ENCODE measurements at places on chromosomes 5 and 9.

DNA sequence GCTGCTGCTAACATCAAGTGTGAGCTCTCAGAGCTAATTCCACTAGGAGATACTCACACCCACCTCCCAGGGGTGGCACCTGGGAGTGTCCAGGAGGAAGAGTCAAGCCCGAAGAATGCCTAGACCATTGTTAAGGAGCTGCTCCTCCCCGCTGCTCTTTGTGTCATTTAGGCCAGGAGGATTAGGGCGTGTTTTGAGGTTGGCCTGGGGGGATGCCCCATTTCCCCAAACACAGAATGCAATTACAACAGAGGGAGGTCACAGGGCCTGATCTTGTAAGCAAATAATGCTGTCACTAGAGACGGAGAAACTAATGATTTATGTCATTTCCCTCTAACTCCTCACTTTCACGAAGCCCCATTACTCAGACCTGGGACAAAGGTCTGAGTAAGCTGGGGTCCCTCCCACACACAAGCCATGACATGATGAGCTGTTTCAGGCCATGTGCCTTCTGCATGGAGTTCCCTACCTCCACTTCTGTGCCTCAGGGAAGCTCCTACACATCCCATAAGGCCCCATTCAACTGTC, 312.5 kb downstream of the ACTL7B start:
- no peak for DNase-seq

DNA sequence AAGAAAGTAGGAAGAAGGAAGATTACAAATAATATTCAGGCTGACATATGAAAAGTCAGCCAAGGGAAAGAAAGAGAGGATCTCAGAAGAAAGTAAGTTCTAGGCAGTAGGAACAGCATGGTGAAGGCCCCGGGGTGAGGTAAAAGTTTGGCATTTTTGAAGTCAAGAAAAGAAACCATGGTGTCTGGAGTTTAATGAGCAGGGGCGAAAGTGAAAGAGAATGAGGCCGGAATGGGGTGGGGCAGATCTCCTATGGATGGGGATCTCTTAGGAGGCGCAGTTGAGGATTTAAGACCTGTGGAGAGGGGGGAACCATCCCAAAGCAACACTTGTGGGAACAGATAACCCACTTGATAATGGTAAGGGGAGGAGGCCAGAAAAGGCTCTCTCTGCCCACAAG, 42.3 kb upstream of the SMAD5 start:
- no peak for DNase-seq

DNA sequence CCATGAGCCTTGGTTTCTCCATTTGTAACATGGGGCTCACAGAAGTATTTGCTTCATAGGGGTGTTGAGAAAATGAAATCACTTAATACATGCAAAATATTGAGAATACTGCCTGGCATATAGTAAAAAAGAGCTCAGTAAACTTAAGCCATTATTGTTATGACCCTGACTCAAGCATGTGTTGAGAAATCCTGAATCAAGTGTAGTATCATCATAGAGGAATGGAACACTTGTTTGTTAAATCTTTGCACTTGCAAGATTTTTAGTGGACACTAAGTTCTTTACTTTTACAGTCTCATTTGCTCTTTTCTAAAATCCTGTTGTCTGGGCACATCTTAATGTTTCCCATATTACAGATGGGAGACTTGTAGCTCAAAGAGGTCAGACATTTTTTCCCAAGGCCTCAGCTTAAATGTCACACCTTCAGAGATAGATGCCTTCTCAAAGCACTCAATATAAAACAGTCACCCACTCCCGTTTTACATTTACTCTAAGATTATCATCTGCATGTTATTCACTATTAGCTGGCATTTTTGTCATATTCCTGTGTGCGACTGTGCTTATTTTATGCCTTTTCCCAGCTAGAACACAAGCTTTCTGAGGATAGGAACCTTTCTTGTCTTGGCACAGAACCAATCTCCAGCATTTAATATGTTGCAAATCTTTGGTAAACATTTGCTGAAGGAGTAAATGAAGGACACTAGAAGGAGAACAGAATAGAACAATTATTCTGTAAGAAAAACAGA, 250.0 kb upstream of the TNC start:
- DNase-seq = no peak

DNA sequence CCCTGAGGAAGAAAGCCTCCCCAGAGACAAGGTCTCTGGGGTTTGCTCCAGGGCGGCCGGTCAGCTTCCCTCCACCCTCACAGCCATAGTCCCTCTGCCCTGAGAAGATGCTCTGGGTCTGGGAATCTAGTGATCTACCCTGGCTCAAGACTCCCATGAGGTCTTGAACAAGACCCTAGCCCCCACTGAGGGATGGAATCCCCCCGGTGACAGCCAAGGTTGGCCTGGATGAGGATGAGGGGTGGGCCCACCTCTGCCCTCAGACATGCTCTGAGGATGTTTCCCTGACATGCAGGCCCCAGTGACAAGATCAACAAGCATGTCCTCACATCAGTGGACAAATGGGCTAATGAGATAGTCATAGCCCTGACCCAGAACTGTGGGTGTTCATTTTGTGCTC, 138.6 kb downstream of the C5orf15 start:
- no peak for DNase-seq

GRCh38 chr9:82961504-82962125, 101.3 kb downstream of the RASEF start:
- DNase-seq = peak; percentile 47

GRCh38 chr9:34072410-34072809, 23.7 kb upstream of the UBAP2 start:
- no peak for DNase-seq

GRCh38 chr9:99466781-99467180, 244.7 kb downstream of the SEC61B start:
- DNase-seq = no peak

GRCh38 chr5:31983851-31984250, 190.3 kb downstream of the GOLPH3 start:
- DNase-seq = peak; percentile 62

- DNase-seq = no peak
Observed at GRCh38 chr9:134071149-134071548, 3.3 kb upstream of the BRD3 start.

GRCh38 chr9:116267021-116267420, 113.4 kb downstream of the PAPPA start:
- DNase-seq = no peak

DNA sequence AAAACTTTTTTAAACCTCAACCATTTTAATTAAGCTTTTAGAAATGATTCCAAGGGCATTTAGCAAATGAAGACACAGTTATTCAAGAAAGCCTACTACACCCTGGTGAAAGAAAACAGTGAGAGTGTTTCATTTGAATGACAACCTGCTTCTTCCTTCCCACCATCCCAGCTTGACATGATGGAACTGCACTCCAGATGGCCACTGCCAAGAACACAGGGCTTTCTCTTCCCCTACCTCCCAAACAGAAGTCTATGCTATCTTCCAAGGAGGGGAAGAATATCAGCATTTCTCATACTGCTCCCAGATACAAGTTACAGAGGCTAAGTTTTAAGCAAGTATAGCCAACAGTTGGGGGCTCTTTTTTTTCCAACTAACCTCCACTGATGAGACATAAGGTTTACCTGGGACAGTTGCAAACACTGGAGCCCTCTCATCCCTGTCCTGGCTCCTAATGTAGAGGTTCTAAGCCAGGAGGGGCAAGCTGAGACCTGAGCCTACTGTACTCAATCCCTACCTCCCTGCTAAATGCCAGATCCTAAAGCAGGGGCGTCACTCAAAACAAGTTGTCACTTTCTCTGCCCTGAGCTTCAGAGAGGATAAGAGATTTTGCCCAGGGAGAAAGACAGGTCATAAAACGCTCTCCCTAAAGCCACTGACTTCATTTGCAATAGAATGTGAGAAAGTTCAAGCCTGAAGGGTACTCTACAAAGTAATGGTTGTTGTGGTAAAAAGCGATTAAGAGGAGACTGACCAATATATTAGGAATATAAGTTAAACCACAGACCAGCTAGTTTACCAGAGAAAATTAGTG, 88.5 kb upstream of the SLC27A6 start:
- DNase-seq = no peak

- DNase-seq = no peak
Observed at GRCh38 chr9:89878003-89878411, 273.2 kb downstream of the GADD45G start.
